ENCODE measurements at places on chromosomes 11 and 22. TPM values are rescaled to one million over a fixed set of nuclear protein-coding genes. Genes with fewer than 3 reads are reported as not detected.

The SUSD2 gene
- total RNA-seq = 0.99 TPM

The NRIP3 gene
- 4.3 TPM for total RNA-seq

The CERK gene
- total RNA-seq = 14.1 TPM

DNA sequence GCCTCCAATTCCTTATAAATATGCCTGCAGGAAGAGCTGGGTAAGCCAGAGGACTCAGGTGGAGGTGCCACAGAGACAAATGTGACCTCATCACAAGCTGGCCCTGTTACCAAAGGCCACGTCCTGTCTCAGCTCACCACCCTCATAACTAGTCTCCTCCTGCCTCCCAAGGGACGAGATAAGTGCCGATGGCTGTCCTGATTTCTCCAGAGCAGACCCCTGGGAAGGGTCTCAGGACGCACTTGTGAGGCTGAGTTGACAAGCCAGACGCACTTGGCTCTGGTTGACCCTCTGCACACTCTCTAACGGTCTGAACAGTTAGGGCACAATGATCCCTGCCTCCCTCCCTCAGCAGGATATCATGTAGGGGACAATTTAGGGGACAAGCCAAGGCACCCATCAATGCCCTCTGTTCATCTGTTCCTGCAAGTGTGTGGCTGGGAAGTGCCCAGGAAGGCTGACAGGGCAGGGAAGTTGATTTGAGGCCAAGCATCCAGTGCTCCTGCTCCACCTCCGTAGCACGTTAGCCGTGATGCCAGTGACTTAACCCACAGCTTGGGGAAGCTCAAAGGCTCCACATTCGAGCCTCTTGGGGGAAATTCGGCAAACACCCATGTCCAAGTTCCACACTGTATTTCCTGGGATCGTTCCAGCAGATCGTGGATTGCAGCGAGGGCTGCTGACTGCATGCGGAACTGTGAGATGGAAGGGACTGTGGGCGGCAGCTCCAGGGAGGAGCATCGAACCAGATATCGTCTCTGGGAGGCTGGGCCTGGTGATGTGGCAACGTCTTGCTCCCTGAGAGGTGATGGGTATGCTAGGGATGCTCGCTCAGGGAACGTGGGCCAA is 2.8 kb downstream of the SMIM38 start:
- DNase-seq = no peak

GRCh38 chr22:45208993-45209838 is 31.5 kb downstream of the KIAA0930 start:
- peak; percentile 70 for DNase-seq

DNA sequence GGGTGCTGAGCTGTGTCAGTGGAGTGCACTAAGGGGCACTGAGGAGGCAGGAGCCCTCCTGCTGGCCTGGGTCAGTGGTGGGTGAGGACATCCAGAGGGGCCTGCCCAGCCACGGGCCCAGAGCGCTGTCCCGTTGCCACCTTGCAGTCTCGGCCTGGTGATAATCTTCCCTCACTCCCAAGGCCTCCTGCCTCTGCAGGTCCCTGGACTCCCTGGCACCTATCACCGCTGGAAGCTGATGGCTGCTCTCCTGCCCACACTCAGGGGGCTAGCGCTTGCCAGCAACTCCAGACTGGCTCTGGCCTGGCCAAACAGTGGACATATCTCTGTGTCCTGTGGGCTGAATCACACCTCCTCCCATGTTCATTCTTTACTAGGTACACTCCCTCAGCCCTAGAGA is 86.5 kb upstream of the PITPNB start:
- no peak for DNase-seq
